ENCODE measurements at places on chromosomes 5 and 9.

GRCh38 chr9:121227862-121228261 lies 26.2 kb upstream of the RAB14 start:
- no peak for ATAC-seq

DNA sequence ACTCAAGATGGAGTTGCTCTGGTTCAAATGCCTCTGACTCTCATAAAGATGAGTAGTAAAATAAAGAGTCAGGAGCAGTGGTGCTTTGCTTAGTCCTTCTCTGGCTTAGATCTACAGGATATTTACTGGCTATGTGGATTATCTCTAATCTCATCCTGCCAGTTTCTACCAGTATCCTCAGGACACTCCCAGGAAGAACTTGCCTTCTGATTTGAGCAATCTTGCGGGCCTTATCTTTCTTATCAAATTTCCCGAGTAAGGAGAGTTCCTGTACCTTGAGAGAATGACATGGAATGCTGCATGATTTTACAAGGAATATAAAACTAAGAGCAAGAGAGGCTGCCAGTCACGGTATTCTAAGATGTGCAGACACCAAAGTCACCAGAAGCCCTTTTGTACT lies 364.0 kb downstream of the ARHGEF28 start:
- ATAC-seq = no peak

GRCh38 chr9:75604661-75605060 lies 285.8 kb upstream of the PCSK5 start:
- ATAC-seq = no peak

DNA sequence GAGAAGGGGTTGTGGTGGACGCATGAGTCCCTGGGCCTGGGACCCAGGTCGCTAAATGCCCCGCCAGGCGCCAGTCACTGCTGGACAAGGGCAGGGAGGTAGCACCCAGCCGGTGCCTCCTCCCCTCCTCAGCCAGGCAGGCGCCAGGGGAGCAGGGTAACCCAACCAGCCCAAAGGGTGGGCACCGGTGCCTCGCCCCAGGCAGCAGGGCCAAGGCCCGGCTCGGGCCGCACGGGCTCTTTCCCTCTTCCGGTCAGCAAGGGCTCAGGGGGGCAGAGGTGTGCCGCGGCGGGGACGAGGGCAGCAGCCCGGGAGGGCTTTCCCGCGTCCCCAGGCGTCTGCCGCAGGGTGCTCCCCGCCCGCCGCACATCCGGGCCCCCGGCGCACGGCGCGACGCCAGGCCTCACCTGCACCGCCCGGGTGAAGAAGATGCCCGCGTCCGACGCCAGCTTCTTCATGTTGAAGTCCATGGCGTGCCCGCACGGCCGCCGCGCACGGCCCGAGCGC lies 393 bp downstream of the SH3GLB2 start:
- ATAC-seq = peak; percentile 10

- no peak for ATAC-seq
Measured at GRCh38 chr5:128674837-128675446, 136.9 kb upstream of the FBN2 start.

DNA sequence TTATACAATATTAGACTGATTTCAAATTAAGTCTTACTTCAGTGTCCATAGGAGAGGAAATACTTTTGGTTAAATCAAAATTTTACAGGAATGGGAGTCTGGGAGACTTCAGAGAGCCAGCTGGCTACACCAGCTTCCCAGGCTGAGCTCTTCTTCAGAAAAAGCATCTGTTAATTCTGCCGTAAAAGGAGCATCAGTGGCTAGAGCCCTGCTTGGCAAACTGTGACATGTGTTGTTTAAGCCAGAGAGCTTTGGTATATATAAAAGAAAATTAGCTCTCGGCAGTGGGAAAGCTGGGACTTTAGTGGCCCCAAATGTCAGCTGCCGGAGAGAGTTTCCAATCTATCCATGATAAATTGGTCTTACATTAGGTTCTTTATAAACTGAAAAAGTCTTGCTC lies 378.8 kb upstream of the TUSC1 start:
- ATAC-seq = no peak

Data from esophagus mucosa (tissue), 1 donor.